Left kidney (tissue), 8 donors: ENCODE measurements at places on chromosomes 7 and 10.

- DNase-seq, result no peak
Observed at GRCh38 chr7:33702514-33703054, 202.8 kb upstream of the BMPER start.

DNA sequence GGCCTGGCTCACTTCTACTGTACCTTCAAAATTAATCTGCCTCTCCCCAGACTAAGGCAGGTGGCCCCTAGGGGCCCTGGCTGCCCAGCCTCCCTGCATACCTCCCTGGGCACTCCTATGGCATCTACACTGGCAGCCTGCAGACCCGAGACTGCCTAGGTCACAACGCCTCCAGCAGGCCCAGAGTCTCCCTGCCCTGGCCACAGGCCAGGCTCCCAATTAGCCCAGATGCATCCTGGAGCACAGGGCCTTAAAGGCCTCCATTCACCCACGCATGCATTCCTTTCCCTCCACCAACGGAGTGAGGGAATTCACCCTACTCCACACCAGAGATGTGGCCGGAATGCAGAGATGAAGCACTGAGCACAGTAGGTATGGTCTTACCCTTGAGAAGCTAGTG, 1.9 kb downstream of the CHAT start:
- no peak for DNase-seq

GRCh38 chr7:46763344-46763743, 818.6 kb downstream of the TNS3 start:
- DNase-seq, result no peak

DNA sequence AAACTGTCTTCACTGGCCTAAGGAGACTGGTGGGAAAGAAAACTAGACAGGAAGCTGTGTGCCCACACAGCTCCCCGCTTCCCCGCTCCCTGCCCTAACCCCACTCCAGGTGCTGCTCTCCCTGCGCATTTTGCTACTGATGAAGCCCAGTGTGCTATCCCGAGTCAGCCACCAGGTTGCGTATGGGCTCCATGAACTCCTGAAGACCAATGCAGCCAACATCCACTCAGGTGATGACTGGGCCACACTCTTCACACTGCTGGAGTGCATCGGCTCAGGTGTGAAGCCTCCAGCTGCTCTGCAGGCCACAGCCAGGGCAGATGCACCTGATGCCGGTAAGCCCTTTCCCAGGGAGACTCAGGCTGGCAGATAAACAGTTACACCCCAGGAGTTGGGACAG, 20.3 kb upstream of the NFKB2 start:
- DNase-seq, result no peak

GRCh38 chr7:140417456-140418155, 13.7 kb downstream of the RAB19 start:
- DNase-seq, result no peak

DNA sequence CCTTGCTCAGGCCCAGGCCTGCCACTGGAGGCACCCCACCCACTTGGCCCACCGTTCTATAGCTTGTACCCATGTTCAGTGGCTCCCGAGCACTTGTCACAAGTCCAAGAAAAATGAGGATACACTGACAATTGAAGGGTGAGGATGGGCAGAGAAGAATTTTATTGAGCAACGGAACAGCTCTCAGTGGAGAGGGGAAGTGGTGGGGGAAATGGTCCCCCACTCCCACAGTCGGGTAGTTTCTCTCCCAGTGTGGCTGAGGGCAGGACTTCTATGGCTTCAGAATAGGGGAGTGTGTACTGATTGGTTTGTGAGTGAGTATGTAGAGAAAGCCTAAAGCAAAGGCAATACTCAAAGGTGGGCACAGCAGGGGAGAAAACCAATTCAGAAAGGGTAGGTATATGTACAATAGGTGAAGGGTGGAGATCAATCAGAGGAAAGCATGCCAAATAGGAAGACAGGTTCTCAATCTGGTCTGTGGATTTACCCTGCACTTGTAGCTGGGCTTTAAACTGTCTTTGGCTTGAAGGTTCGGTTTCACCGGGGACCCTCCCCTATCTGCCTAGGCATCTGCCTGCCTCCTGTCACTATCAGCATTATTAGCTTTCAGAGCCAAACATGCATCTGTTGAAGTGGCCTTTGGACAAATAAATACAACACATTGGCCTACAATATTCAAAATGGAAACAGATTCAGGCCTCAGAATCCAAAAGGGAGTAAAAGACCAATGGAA, 8.9 kb upstream of the TSPAN13 start:
- no peak for DNase-seq

DNA sequence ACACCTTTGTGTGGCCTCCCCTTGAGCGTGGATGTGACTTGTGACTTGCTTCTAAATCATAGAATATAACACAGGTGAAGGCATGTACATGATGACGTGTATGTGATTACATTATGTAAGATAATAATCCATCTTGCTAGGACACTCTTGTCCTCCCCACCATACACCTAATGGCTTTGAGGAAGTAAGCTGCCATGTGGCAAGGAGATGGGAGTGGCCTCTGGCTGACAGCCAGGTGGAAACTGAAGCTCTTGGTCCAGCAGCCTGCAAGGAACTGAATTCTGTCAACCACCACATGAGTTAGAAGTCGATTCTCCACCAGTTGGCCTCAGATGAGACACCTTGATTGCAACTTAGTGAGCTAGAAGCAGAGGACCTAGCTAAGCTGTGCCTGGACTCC, 67.4 kb upstream of the ELN start:
- no peak for DNase-seq

GRCh38 chr10:74314166-74314565, 163.1 kb downstream of the ADK start:
- DNase-seq, result no peak

DNA sequence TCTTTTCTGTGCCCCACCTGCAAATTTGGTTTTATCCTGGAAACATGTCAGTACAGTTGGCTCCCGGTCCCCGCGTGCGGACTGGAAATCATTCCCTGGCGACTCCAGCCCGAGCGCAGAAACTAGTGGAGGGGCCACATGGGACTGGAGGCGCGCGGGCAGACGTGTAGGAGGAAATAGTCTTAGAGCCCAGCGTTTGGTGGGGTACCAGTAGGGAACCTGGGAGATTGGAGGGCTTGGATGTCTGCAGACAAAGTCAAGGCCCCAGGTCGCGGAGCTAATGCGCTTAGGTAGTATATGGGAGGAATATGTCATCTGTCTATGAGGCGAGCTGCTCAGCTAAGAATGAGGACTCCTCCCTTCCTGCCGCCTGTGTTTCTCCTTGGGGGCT, 1.3 kb downstream of the GALNT17 start:
- no peak for DNase-seq

DNA sequence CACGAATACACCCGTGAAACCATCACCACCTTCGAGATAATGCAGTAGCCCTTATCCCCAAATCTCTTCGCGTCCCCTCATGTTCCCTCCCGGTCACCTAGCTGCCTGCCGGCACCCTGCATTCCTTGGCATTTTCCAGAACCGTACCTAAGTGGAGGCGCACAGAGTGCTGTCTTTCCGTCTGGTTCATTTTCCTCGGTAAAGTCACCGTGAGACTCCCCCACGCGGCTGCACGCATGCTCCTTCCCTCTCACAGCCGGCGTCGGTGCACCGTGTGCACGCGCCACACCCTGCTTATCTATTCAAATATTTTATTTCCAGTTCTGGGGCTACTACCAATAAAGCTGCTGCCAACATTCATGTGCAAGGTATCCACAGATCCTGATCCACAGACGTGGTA, 65.5 kb upstream of the NKX6-2 start:
- DNase-seq, result no peak

GRCh38 chr7:30199271-30199670, 64.5 kb downstream of the MTURN start:
- no peak for DNase-seq

DNA sequence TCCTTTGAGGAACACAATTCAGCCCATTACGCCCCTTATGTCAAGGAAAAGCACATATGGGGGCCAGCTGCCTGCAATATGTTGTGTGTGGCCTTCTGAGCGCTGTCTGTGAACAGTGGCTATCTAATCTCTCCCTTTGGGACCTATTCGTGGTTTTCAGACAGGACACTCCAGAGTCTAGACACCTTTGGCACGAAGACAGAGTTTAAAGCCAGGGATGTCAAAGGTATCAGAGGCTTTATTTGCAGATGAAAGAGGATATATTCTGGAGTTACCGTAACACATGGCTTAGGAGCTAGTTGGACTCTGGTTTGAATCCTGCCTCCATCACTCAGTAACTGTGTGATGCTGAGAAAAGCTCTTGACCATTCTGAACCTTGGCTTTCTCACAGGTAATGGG, 14.8 kb upstream of the EEPD1 start:
- DNase-seq, result no peak

DNA sequence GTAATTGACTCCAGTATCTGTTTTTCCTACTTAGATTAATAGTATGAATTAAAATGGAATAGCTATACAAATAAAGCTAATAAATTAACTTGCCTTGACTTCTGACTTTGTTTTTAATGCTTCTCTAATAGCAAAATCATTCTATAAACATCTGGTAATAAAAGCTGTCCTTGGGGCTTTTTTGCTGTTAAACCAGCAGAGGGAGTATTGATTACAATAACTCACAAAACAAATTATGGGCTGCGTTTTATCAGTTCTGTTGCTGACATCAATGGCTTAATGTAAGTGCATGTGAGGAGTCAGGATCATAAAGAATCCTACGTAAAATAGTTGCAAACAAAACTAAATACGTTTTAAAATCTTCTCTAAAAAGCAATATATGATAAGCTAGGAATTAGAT, 667.8 kb downstream of the PCDH15 start:
- DNase-seq, result no peak

- DNase-seq, result no peak
Observed at GRCh38 chr10:12796401-12797160, 204.9 kb downstream of the CCDC3 start.
